ENCODE measurements at places on chromosomes 1 and 21.

- DNase-seq = no peak
Measured at GRCh38 chr1:154578058-154578418, 10.5 kb downstream of the CHRNB2 start.

- DNase-seq = no peak
Measured at GRCh38 chr1:54428837-54429518, 22.8 kb upstream of the SSBP3 start.

DNA sequence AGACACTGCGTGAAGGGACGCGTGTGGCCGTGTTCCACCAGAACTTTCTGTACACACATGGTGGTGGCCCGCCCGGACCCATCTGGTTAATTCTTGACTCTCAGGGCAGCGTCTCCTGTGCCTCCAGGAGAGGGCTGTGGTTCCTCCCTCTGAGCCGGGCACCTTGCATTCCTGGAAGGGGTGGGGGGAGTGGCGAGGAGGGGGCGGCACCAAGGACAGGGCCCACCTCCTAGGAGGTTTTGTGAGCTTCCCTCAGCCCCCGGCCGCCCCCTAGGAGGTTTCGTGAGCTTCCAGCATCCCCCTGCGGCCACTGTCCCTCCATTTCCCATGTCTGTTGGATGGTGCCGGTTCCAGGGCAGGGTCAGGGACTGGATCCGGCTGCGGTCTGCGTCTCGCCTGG is 28.9 kb downstream of the FAAP20 start:
- DNase-seq = no peak

GRCh38 chr1:231541842-231542241 is 13.4 kb downstream of the TSNAX start:
- DNase-seq = no peak

- no peak for DNase-seq
Measured at GRCh38 chr1:3133686-3134085, 64.7 kb downstream of the PRDM16 start.

- DNase-seq = no peak
Measured at GRCh38 chr1:202750024-202750423, 39.8 kb upstream of the SYT2 start.

All from CD4-positive, alpha-beta T cell treated with Interleukin-6 at 100 ng/mL for 8 hours (primary cell).